ENCODE measurements at places on chromosomes 16 and 17.
A peak's percentile ranks its signal among the peaks of the same experiment; 100 is the strongest.

DNA sequence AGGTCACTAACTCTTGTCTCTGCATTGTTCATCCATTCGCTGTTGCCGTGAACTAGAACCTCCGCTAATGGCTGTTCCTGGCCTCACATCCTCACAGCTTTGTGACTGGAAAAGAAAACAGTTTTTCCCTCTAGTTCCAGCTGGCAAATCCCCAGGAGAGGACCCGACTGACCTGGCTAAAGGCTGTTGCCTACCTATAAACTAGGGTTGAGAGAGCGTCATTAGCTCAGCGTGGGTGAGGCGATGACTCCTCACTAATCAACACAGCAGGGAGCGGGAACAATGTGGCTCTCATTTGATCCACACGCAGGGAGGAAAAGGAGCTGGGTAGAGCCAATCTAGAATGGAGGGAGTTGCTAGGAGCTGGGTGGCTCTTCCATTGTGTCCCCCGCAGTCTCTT is 282.1 kb upstream of the IRX5 start:
- DNase-seq, result no peak

DNA sequence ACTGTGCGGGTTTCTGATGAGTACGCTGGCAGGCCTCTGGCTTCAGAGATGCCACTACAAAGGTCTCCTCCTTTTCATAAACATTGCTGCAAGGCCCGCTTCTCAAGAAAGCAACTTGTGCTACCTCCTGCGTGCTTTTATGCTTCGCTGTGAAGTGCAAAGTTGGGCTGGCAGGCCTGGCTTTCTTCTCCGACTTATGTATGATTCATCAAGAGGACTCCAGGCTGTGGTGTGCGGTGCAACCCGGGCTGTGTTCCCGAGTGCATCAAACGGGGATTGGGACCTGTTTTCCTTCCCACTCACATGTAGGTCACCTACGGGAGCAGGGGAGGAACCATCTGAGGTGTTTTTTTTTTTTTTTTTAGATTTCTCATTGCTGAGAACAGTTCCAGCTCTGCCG is 534.1 kb downstream of the WWOX start:
- DNase-seq, result no peak

GRCh38 chr16:30470632-30470995 is 1.9 kb upstream of the ITGAL start:
- no peak for DNase-seq

DNA sequence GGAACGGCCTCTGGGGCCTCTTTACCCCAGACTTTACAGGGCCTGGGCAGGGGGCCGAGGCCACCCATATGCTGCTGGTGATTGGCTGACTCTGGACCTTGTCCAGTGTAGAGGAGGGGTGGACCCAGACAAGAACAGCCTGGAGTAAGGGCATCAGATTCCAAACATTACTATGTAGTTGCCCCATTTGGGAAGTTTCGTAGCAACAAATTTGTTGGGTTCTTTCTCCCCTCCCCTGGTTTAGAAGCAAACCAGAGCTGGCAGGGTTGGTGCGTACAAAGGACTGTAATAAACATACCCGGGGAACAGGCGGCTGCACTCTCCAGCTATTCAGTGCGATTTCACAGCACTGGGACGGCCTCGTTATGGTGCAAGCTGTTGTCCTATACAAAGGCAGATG is 145.5 kb downstream of the NTN1 start:
- no peak for DNase-seq

- DNase-seq, result no peak
Observed at GRCh38 chr17:75146592-75146991, 7.7 kb downstream of the JPT1 start.

DNA sequence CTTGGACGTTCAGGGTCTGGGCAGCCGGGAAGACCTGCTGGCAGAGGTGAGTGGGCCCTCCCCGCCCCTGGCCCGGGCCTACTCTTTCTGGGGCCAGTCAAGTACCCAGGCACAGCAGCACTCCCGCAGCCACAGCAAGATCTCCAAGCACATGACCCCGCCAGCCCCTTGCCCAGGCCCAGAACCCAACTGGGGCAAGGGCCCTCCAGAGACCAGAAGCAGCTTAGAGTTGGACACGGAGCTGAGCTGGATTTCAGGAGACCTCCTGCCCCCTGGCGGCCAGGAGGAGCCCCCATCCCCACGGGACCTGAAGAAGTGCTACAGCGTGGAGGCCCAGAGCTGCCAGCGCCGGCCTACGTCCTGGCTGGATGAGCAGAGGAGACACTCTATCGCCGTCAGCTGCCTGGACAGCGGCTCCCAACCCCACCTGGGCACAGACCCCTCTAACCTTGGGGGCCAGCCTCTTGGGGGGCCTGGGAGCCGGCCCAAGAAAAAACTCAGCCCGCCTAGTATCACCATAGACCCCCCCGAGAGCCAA is 8.6 kb upstream of the ABCC3 start:
- DNase-seq, result no peak

DNA sequence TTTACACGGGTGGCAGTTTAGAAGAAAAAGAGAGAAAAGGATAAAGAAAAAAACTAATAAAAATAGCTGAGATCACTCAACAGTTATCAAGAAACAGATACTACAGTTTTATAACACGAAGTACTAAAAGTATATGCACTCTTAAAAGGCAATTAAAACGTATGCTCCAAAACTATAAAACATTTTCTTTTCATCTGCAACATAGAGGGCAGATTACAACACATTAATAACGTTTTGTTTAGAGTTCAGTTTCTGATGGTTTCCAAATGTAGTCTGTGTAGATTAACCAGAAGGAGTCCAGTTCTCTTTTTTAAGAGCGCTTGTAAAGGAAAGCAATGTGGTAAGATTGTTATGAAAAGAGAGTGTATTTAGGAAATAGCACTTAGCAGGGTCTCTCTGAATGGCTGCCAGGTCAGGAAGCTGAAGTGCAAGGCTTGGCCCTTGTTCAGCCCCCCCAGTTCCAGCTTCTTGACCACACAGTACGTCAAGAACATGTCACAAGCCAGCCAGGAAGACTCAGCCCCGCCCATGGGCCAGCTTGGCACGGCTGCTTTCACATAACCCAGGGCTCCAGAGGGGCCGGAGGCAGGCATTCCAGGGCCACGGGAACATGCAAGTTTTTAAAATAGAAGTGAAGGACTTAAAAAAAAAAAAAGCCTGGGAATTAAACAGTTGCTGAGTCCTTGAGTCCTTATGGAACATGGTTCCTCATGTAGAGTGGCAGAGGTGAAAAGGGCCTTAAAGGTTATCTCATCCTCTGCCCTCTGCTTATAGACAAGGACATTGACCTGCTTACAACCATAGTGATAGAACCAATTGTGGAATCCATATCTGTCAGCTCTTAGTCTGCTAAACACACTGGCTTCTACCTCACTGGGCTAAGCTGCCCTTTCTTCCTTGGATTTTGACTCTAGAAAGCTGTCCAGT is 147.4 kb upstream of the TBX2 start:
- DNase-seq, result peak; percentile 95

DNA sequence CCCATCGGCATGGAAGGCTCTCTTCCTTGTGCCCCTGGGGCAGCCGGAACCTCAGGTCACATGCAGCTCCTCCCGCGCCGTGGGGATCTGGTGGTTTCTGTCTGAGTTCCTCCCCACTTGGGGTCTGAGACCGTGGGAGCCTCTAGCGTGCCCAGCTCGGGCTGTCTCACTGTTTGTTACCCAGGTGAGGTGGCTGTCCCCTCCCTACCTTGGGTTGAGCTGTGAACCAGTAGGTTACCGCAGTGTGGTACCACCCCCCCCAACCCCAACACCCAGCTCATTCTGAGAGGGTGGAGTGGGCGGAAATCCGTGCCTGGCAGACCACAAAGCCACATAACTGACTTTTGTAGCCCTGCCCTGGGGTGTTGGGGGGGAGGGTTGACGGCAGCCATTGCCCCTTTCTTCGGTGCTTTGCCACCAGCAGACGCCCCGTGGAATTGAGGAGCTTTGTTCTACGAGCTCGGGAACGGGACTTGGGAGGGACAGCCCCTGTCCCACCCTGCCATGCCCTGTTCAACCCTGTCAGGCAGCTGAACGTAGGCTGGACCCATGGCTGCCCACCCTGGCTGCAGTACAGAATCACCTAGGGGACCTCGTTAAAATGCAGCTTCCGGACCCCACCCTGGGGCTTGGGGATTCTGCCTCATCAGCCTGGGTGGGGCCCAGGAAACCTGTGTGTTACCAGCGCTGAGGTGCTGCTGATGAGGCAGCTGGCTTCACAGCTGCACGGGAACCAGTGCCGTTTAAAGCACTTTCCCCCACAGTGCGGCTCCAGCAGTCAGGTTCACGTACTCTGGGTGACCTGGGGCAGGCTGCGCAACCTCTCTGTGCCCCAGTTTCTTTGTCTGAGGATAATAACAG is 18.5 kb downstream of the RAP1GAP2 start:
- no peak for DNase-seq

- no peak for DNase-seq
Observed at GRCh38 chr17:58028578-58028977, 21.5 kb upstream of the SRSF1 start.

DNA sequence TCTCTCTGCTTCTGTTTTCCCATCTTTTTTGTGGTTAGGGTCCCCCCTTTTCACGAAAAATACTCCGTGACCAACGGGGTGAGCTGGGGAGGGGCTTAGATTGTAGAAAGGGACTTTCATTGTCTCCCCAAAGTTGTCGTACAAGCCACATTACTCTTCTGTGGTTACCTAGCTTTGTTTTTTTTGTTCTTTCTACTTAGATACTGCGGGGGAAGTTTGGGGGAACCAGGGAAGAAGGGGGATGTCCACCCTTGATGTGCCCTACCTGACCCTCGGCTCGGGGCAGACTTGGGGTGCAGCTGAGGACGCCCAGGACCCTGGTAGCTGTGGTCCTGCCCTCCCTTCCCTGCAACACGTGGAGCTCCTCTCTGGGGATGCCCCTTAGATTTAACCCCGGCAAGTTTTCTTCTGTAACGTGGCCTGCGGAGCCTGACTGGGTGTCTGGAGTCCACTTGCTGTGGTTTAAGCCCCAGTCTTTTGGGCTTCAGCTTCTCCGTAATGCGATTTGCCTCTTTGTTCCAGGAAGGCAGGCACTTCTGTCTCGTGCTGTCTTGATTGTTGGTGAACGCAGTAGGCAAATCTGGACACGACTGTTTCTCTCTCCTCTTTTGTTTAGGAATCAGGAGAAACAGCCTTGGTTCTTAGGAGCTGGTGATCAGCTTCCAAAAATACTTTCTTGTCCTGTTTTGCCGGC is 892 bp downstream of the ABCC1 start:
- DNase-seq, result no peak

DNA sequence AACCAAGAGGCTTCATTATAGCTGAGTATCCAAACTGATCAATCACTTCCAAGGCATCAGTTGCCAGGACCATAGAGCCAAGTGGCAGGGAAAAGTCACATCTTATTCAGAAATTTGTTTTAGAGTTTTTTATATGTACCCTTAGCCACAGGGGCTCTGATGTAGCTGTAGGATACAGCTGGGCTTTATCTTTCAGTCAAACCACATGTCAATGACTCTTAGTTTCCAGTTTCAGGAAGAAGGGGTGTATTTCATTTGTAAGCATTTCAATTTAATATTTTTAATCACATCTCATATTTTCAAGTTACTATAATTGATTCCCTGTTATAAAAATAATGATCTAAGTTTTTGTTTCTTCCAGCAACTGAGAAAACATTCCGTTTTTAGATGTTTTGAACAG is 2.9 kb upstream of the FLCN start:
- no peak for DNase-seq

GRCh38 chr16:3519581-3519980 is 18.8 kb downstream of the CLUAP1 start:
- no peak for DNase-seq

- DNase-seq, result no peak
Observed at GRCh38 chr16:20359997-20360396, 7.5 kb upstream of the UMOD start.

GRCh38 chr16:35687781-35688180 is 2228.4 kb downstream of the TP53TG3F start:
- DNase-seq, result no peak

- no peak for DNase-seq
Observed at GRCh38 chr17:57553991-57554825, 190.9 kb downstream of the CCDC182 start.

GRCh38 chr16:81006211-81006812 is 373 bp downstream of the CMC2 start:
- DNase-seq, result no peak

DNA sequence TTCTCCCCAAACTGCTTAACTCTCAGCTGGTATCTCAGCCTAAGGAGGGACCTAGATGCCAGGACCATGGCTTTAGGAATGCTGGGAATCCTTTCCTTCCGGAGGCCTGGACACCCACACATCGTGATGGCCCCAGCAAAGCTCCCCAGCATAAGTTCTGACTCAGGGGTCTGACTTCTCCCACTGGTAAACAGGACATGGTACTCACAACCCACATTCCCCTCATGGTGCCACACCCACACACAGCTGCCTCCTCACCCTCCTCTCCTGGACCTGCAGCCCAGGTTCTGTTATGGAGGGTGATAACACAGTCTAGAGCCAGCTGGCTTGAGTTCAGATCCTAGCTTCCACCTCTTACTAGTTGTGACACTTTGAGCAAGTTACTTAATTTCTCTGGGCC is 719 bp upstream of the RNF227 start:
- DNase-seq, result no peak

DNA sequence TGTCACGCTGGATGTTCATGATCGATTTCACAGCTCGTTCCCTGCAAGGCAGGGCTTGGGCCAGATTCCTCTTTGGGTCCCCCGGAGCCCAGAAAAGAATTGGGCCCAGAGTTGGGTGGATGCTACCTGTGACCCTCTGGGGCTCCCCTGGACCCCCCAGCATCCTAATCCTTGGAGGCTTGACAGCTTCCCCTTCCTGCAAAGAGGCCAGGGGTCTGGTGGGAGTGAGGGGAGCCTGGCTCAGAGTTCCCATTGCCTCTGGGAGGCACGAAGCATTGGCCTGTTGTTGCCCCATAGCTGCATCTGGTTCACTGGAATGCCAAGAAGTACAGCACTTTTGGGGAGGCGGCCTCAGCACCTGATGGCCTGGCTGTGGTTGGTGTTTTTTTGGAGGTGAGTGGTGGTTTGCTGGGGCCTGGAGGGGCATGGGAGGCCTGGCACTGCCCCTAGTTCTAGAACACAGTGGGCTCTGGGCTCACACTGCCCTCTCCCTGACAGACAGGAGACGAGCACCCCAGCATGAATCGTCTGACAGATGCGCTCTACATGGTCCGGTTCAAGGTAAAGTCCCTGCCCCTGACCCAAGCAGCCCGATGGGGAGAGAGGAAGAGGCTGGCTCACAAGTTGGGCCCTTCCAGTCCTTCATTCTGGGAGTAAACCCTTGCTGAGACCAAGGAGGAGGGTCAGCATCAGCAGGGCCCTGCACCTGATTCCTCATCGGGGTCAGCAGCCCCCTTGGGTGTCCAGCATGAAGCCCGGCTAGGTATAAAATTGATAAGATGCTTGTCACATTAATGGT is 7.2 kb downstream of the CA7 start:
- DNase-seq, result no peak

DNA sequence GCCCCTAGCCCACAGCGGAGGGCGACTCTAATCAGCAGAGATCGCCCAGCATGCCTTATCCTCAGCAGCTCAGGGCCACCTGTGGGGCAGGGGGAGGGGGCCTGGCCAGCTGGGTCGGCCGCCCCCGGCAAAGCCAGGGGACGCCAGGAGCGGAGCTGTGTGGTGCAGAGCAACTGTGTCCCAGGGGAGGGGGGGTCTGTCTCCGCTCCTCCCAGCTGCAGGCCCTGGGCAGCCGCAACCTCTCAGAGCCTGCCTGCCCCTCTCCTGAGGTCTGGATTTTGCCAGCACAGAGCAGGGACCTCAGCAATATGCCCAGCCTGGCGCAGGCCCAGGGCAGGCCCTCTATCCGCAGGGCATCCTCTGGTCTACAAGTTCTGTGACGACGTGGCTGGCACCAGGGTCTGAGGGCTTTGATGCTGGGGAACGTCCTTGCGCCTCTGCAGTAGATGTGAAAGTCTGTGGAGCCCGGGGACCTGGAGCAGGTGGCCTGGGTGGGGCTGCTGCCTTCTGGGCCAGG is 36.5 kb upstream of the SLC38A10 start:
- DNase-seq, result no peak

GRCh38 chr17:57986841-57987580 is 1.0 kb downstream of the VEZF1 start:
- DNase-seq, result no peak

All from BJ (cell line).